8988T (cell line): ENCODE measurements at places on chromosomes 2 and 18.

- DNase-seq = no peak
These were observed 367.2 kb upstream of the KCNH7 start for GRCh38 chr2:163205589-163206254.

DNA sequence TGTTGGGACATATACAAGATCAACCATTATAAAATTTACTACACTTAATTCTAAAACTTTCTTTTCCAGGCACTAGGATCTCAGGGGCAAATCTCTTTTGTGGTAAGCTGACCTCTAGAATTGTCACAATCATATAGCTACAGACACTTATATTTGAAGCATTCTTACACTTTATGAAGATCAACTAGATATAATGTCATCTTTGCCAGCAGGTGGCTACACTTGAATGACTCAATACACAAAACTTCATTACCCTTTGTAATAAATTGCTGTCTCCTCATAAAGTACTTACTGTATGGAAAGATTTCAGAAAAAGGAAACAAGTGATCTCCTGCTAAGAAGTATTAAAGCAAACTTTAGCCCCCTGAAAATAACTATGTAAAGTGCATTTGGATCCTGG lies 77.8 kb downstream of the RDH14 start:
- no peak for DNase-seq

GRCh38 chr18:37396971-37397720 lies 168.5 kb downstream of the CELF4 start:
- no peak for DNase-seq

DNA sequence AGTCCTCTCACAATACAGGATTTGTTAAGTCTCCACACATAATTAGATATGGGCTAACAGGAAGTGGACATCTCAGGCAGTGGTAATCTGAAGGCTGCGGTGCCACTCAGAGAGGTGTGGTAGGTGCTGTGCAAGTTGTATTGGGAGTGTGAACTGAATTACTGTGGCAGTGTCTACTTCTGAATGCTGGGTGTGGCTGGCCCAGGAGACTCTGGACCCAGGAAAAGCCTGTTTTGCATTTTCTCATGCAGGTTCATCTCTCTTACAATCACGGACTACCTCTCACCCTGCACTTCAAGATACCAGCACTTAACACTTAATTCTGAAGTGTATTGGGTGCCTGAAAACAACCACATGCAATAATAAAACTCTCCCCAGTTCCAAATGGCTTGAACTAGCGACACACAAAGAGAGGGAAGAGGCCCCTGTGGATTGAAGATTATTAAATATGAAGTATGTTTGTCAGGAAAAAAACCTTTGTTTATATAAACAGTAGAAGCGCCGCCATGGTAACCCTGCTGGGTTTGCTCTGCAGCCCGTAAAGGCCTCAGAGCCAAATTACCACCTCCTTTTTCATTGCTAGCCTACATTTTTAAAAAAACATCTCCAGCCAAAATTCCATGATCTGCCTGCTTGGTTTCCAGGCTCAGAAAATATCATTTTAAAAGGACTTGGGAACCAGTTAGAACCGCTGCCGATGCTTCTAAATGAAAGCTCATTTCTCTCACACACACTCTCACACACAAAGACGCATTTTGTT lies 77.5 kb downstream of the GFPT1 start:
- no peak for DNase-seq

GRCh38 chr2:168601741-168602140 lies 145.7 kb downstream of the CERS6 start:
- DNase-seq = no peak

- no peak for DNase-seq
These were observed 48.5 kb upstream of the PELI1 start for GRCh38 chr2:64192664-64193105.

GRCh38 chr18:34740101-34740500 lies 30.0 kb downstream of the DTNA start:
- no peak for DNase-seq

GRCh38 chr2:46943881-46944798 lies 28.5 kb upstream of the MCFD2 start:
- DNase-seq = no peak

DNA sequence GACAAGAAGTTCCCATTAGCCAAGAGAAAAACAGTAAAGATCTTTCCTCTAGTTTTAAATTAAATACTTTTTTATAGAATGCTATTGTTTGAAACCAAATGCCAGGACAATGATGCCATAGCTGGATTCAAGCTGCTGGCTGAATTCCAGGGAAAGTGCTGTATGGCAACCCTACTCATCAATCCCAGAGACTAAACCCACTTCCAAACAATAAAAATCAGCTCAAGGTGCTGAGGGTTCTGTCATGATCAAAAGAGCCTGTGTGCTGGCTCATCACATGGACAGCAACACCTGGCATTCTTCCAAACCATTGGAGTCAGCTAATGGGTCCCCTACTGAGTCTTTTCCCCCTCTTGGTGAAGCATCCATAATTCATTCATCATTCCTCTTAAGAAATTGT lies 53.7 kb upstream of the PARD3B start:
- no peak for DNase-seq

DNA sequence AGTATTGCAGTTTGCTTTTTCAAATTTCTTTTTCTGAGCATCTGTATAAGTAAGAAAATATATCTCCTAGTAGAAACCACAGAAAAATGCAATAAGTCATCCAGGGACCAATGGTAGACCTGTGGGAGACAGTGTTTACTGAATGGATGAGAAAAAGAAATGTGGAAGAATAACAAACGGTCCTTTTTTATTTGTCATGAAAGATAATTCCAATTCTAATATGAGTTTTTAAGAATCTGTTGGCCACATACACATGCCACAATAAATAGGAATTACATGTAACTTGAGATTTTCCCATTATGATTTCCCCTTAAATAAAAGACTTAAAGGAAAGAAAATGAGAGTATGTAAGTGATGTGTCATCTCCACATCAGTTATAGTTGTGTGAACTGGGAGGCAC lies 107.7 kb upstream of the RAB27B start:
- DNase-seq = no peak

DNA sequence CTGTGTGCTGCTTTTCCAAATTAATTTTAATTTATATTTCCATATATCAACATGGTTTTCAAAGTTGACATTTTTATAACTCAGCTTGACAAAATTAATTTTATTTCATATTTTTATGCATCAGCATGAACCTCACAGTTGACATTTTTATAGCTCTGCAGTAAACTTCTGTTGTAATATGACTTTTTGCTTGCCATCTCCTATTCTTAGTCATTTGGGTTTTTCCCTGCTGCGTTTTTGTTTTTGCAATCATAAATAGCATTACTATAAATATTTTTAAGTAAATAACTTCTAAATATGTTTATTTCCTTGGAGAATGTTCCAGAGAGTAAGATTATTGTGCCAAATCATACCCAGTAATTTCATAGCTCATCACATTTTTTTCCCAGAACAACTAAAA lies 21.0 kb upstream of the L3MBTL4 start:
- DNase-seq = no peak

GRCh38 chr2:128610496-128610895 lies 291.8 kb upstream of the HS6ST1 start:
- no peak for DNase-seq
